ENCODE measurements at places on chromosomes 6 and 20.

DNA sequence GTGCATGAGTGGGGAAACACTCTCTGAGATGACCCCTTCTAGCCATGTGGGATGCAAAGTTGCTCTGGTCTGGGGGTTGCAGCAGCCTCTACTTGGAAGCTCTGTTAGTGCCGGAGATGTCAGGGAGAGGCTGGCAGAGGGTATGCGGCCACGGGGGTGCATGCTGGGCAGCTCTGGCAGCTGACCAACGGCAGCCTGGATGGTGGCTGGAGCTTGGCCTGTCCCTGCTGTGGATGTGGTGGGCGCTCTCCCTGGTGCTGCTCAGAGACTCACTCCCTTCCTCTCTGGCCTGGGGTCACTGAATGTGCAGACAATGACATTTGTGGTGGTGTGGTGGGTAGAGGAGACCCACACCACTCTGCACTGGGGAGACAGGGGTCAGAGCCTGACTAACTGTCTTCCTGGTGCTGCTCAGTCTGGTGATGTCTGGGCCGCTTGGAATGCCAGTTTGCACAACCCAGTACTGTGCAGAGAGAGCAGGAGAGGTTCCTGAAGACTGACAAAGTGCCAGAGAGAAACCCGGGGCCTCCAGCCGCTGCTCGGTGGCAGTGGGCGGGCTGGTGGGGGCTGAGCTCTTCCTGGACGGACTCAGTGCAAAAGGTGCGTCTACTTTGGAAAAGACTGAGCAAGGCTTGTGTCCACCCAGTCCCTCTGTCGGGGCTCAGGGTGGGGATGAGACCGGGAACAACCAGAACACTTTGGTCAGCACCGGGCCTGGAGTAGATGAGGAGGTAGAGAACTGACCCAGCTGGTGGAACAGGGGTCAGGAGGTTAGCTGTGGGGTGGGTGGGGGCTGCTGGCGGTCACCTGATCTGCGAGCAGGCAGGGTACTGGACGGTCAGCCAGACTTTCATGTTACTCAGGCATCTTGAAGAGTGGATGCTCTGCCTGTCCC is 2.7 kb downstream of the MYT1 start:
- no peak for DNase-seq

DNA sequence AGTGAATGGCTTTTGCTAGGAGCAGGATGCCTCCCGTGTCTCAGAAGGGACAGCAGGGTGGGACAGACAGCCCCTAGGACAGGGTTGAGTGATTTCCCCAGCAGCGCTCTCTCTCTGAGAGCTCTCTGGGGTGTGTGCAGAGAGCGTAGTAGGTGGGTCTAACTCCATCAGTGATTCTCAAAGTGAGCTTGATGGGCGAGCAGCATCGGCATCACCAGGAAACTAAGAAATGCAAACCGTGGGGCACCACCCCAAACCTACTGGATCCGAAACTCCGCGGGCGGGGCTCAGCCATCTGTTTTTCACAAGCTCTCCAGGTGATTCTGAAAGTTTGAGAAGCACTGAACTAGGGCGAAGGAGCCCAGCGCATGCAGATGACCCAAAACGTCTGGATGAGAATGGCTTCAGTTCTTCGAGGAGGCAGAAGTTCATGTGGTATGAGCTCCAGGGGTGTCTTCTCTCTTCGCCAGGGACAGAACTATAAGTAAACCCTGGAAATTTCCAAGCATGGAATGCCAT is 119.6 kb upstream of the RNF24 start:
- peak; percentile 88 for DNase-seq

DNA sequence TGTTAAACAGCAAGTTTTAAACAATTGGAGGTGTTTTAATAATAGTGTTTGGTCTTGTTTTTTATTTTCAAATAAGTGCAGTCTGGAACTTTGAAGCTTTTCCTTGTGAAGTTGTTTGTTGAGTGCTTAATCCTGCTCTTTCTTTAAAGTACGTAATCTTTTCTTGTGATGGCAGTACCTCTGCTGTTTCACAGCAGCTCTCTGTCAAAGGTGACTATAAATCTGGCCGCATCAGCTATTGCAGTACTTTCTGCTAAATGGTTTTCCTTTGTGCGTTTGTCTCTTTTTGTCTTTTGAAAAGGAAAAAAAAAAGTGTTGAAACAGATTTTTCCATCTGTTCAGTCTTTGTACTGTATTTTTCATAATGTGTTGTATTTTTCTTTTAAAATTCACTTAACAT is 12.7 kb downstream of the STXBP5 start:
- no peak for DNase-seq

GRCh38 chr6:106339334-106340029 is 13.9 kb upstream of the ATG5 start:
- DNase-seq, result peak; percentile 40

- no peak for DNase-seq
Observed at GRCh38 chr6:139349464-139350020, 24.9 kb downstream of the CITED2 start.

GRCh38 chr6:5457041-5457440 is 195.7 kb downstream of the FARS2 start:
- DNase-seq, result no peak

GRCh38 chr6:79797912-79798311 is 149.4 kb downstream of the ELOVL4 start:
- no peak for DNase-seq

- DNase-seq, result peak; percentile 7
Observed at GRCh38 chr6:148746363-148747144, at the start of gene UST. Gene UST (plus strand): TSS chr6:148747030. CDS start chr6:148747431, 401 bp downstream.

GRCh38 chr6:142765306-142765705 is 179.7 kb downstream of the HIVEP2 start:
- no peak for DNase-seq

DNA sequence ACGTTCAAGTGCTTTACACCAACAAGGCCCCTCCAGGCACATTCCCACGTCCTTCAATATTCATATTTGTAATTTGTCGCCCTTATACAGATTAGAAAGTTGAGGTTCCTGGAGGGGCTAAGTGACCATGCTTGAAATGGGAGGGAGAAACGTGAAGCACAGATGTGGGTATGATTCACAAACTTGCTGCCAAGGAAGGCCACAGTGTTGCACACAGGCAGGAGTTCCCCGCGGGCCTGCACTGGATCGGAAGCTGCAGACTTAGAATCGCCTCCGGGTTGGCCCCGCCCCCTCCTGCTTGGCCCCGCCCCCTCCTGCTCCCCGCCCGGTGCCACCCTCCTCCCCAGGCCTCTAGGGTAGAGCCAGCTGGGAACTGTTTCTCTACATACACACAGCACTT is 58.2 kb upstream of the QKI start:
- no peak for DNase-seq

- DNase-seq, result no peak
Observed at GRCh38 chr6:168581706-168582105, 140.7 kb downstream of the SMOC2 start.

- no peak for DNase-seq
Observed at GRCh38 chr20:38228436-38228835, 32.1 kb downstream of the KIAA1755 start.

- no peak for DNase-seq
Observed at GRCh38 chr6:142902636-142903053, 42.3 kb downstream of the HIVEP2 start.

DNA sequence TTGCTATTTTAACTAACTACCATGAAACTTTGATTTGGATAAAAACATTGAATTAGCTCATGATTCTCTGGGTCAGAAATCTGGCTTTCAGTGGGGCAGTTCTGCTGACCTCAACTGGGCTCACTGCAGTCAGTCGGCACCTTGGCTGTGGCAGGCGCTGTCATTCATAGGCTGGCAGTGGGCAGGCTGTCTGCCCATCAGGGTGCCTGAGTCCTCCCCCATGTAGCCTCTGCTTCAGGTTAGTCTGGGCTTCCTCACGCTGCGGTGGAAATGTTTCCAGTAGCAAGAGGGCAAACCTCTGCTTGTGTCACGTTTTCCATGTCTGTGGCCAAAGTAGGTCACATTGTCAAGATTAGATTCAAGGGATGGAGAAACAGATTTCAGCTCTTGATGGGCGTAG is 251.0 kb upstream of the TCF21 start:
- no peak for DNase-seq

DNA sequence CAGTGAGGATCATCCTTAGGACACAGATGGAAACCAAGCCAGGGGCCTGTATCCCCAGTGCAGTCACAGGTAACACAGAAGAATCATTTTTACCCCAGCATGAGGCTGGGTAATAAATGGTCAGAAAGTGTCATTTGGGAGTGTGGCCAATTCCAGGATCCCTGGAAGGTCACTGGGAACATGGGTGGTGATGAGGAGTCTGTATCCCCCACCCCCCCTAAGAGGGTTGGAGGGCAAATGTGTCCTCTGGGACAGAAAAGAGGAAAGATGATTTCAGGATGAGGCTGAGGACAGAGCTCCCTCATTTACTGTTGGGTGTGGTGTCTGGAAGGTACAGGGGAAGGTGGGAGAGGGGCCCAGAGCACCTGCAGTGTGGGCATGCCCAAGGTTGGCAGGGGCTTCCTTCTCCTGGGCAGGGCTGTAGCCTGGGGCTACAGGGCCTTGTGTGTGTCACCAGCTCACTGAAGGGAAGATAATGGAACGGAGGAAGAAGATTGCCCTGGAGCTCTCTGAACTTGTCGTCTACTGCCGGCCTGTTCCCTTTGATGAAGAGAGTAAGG is 34.5 kb downstream of the PLCG1 start:
- DNase-seq, result no peak

GRCh38 chr6:124567401-124567800 is 394.8 kb upstream of the RNF217 start:
- no peak for DNase-seq

DNA sequence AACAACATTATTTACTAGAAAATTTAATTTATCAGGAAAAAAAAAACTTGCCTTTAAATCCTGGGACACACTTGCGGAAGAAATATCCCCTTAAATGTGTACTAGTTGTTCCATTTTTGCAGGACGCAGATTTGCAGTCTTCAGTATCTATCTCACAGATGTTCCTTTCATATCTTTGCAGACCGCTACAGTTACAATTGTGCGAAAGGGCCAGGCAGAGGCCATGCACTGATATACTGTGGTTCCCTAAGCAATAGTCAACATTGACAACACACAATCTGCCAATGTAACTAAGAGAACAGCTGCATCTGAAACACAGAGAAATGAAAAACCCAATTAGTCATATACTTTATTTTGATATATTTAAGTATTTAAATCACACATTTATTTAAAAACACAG is 411.2 kb downstream of the EYS start:
- no peak for DNase-seq

DNA sequence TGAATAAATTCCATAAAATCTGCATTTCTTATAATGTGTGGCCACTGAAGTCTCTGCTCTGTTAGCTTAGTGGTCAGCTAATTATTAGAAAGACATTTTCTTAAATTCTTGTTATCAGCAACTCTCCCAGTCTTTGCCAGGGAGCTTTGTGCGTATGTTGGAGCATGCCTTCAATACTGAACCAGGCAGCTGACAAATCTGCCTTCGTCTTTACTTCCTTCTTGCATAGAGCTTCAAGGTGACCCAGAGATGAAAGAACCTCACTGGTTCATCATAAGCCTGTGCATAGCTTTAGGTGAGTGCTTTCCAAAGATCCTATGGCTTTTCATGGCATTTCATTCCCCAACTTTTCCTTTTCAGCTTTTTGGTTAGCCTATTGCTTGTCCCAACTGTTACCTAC is 43.0 kb upstream of the NELFCD start:
- DNase-seq, result no peak

DNA sequence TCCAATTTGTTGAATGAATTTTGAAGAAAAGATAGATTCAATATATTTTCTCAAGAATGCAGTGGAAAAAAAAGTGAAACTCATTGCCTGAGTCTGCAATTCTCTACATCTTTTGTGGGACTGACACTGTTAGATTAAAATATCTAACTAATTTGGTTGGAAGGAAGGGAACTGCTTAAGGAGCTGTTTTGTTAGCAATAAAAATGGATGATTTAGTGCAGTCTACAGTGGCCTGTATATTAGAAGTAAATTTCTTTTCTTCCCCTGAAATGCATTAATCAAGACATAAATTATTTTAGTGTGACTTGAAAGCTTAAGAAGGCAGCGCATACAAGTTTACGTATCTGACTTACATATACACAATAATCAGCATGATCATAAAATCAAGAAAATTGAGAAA is 1332.6 kb downstream of the EPHA7 start:
- no peak for DNase-seq

- peak; percentile 22 for DNase-seq
Observed at GRCh38 chr20:8527998-8528723, 396.1 kb downstream of the PLCB1 start.

- no peak for DNase-seq
Observed at GRCh38 chr6:141624301-141624700, 508.4 kb upstream of the GJE1 start.

- no peak for DNase-seq
Observed at GRCh38 chr20:59035381-59035780, 3.2 kb upstream of the ATP5F1E start.

DNA sequence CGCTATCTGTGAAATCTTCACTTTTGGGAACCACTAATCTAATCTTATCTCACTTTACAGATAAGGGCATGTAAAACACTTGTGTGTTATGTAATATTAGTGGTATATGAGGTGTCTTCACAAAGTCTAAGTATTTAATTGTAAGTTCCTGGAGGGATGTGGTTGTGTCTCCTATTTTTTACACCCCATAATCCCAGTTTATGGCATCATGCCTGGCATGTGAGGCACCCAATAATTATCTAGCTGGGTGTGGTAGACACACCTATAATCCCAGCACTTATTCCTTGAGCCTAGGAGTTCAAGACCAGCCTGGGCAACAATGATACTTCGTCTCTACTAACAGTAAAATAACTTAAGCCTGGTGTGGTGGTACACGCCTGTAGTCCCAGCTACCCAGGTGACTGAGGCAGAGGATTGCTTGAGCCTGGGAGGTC is 16.5 kb upstream of the TBCC start:
- DNase-seq, result no peak

All from MM.1S (cell line).